Stimulated activated CD4-positive, alpha-beta T cell treated with anti-CD3 and anti-CD28 coated beads, Interleukin-4, amount 100 ng/mL, for 4 hours (primary cell): ENCODE measurements at places on chromosomes 4 and X.

DNA sequence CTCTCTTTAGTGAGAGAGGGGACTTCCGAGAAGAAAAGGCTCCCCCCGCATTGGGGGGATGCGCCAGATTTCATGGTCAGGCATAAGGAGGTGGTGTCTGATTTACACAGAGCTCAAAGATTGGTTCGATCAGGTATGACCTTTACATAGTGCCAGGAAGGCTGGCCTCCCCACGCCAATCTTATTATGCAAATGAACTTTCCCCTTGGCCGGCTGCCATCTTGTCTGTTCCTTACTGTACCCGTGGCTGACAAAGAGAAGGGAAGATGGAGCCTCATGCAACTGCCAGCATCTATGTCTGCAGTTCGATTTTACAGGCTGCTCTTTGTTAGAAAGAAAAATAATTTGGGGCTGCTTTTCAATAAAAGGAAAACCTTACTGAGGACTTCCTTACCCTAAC, 197.2 kb downstream of the GPM6A start:
- DNase-seq: no peak

DNA sequence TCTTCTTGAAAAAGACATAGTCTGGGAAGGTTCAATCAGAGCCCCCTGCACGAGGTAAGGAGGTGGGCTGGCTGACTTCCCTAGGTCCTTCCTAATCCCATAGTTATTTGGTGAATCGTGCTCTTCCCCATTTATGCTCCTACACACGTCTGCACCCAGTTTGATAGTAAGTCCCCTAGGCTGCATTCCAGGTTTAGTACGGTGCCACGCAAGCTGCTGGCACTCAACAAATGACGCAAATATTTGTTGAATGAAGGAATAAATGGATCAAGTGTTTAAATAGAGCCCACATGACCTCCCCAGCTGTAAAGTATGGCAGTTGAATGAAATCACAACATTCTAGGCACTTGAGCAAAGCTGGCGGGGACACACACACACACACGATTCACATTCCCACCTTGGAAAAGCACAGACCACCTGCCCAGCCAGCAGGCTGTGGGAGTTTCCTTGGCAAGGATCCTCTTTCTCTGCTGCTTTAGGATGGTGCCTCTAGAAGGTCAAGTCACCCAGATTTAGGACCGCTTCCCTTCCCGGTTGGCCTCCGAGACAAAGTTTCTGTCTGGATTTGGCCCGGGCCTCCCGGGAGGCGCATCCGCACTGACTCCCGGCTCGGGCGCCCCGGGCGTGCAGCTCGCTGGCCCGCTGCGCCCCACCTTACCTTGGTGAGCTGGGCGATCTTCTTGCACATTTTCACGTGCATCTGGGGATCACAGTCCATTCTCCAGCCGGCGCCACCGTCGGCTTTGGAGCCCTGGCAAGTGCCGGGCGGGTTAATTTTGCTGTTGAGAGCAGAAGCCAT, 721 bp downstream of the FAM184B start:
- DNase-seq: no peak

GRCh38 chrX:13046141-13046855, 1.9 kb upstream of the FAM9C start:
- no peak for DNase-seq

DNA sequence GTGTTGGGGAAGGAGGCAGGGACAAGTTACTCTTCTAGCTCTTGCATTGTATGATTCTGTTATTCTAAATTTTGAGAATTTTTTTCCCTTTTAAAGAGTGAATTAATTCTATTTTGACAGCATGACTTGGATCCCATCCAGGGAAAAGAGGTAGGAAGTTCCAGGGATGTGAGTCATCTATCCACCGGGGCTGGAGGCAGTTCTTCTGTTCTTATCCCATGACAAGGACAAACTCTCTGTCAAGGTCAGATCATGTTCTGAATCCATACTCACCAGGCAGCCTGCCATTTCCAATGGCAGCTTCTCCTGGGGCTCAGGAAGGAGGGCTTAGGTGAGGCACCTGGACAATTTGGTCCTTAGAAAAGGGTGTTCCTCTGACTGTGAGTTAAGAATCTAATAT, 132.0 kb upstream of the MED14 start:
- no peak for DNase-seq

- DNase-seq: no peak
Observed at GRCh38 chr4:38610521-38610920, 53.5 kb upstream of the KLF3 start.

GRCh38 chr4:21596521-21596920, 352.1 kb downstream of the KCNIP4 start:
- DNase-seq: no peak

DNA sequence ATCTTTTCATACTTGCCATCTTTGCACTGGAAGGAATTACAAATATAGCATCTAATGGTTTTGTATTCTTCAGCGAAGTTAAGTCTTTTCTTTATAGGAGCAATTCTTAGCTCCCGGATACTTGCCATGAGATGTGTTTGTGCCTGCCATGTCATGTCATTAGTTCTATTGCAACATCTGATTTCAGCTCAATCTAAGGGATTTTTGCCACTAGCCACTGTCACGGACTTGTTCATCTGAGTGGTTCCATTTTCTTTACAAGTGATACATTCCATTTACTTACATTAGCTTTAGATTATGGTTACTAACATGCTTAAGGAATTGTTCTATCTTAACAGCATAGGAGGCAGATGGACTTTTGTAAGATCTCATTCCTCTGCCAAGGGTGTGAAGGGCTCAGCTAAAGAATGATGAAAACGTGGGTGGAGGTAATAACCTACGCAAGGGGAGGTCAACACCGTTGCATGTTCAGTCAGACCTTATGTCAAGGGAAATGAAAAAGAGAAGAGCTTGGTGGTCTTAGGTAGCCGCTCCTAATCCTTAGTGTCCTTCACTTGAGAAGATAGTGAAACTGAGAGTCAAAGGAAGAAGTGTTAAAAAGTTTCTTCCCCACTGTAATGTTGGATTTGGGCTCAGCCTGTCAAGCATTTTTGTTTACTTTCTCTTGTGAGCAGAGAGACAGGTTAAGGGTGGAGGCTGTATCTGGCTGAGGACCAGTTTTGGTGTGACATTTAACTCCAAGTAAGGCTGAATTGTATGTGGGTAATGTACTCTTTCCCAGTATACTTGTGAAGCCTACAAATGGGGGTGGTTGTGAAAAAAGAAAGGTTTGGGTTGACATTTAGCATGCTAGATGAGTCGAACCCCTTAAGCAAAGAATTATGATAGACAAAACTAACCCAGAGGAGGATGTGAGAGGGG, 3.6 kb upstream of the KLHL2 start:
- no peak for DNase-seq

- no peak for DNase-seq
Observed at GRCh38 chrX:33194876-33195433, 16.4 kb downstream of the DMD start.

- DNase-seq: no peak
Observed at GRCh38 chr4:25144870-25145481, 15.3 kb downstream of the SEPSECS start.

DNA sequence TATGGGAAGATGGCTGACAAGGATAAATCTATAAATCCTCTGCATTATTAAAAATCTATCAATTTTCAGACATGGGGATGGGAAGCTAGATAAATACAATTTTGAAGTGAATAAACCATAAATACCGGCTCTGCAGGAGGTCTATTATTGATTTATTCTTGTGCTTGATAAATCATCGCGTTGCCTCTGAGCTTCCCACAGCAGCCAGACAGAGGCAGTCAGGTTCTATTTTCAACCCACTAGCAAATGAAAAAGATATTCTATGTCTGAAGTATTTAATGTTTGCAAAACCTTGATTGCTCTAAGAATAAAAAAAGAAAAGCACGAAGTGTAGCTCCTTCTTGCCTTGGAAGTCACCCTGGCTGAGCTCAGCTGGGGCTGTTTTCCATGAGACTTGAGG, 216.2 kb downstream of the DHRSX start:
- no peak for DNase-seq

DNA sequence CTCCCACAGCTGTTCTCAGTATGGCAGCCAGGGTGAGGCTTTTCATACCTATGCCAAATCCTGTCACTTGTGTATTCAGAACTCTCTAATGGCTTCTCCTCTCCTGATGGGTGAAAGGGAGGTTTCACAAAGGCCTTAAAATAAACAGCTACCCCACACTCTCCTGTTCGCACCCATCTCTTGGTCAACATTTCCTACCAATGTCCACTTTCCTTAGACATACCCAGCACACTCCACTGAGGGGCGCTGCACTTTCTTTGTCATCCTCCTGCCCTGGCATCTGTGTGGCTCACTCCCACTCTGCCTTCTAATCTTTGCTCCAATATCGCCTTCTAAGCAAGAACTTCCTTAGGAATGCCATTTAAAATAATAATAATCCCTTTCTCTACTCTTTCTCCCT, 313.3 kb downstream of the PPP3CA start:
- no peak for DNase-seq

DNA sequence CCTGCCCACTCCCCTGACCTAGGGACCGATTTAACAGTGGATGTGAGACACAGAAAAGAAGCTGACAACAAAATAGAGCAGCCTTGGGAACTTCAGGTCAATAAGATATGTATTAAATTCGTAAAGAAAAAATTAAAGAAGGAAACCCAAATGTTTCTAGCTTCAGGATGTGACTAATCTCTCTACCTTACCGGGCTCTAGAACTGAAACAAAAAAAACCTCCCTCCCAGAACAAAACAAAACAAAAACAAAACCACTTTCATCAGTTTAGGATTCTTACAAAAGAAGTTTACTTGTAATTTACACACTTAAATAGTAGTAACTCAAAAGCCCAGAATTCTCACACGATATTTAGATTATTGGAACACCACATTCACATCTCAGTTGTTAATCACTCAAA, 185.8 kb upstream of the RPS6KA3 start:
- DNase-seq: no peak

DNA sequence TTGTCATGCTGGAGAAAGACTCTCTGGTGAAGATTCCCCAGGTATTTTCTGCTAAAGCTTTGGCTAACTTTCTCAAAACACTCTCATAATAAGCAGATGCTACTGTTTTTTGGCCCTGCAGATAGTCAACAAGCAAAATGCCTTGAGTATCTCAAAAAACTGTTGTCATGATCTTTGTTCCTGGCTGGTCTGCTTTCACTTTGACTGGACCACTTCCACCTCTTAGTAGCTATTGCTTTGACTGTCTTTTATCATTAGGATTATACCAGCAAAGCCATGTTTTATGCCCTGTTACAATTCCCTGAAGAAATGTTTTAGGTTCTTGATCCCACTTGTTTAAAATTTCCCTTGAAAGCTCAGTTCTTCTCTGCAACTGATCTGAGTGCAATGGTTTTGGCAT, 231.5 kb downstream of the SLC7A11 start:
- no peak for DNase-seq
